ENCODE measurements at places on chromosomes 3 and 15. TPM values are rescaled to one million over a fixed set of nuclear protein-coding genes. Genes with fewer than 3 reads are reported as not detected.

DNA sequence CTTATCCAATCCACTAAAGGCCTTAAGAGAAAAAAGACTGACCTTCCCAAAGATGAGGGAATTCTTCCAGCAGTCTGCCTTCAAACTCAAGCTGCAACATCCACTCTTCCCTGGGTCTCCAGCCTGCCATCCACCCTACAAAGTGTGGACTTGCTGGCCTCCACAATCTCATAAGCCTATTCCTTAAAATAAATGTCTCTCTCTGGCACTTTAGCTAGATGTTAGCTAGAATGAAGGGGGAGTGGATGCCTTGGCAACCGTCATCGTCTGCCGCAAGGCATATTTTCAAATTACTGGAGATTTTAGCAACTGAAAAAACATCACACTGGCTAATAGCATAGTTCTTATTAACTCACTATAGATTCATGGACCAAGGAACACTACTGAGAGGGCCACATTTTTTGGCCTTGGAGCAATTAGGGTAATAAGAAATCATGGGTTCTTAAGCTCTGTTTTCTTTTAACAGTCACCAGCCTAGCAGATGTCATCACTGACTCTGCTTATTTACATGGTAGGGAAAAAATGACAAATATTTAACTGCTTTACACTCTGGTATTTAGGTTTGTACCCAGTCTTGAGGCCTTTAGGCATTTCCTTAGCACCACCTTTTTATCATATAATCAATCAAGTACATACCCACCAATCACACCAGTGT lies 245.3 kb downstream of the MYRIP start:
- no peaks in the 10 kb centered on the region for H3K36me3 ChIP-seq
- H3K4me3 ChIP-seq, result no peak overlapping the region
- H3K27ac ChIP-seq, result no peak overlapping the region
- H3K4me1 ChIP-seq, result no peaks in the 10 kb centered on the region
- H3K27me3 ChIP-seq, result no peaks in the 10 kb centered on the region
- DNase-seq, result no peak

DNA sequence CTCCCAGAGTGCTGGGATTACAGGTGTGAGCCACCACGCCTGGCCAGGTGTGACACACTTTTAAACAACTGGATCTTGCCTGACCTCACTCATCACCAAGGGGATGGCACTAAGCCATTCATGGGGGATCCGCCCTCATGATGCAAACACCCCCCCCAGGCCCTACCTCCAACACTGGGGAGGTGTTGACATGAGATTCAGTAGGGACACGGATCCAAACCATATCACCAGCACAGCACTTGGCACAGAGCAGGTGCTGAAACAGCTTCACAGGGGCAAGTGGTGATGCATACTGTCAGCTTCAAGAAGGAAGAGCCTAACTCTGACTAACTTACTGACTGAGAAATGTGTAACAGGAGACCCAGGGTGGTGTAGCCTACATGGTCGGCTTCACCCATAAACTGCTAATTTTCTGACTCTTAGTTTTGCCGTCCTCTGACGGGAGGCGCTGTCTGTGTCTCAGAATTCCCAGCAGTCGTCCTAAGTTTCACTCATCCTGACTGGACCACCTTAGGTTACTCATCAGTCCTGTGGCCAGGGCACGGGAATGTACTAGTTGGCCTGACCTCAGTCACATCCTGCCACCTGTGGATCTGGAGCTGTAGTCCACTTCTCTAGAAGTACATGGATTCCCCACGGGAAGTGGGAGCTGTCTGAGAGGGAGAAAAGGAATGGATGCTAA lies 81.9 kb upstream of the PLXNA1 start:
- H3K4me1 ChIP-seq, result peaks cover 16% of the 10 kb centered on the region
- no peak overlapping the region for H3K27ac ChIP-seq
- no peak for DNase-seq
- H3K36me3 ChIP-seq, result no peaks in the 10 kb centered on the region
- H3K4me3 ChIP-seq, result no peak overlapping the region

DNA sequence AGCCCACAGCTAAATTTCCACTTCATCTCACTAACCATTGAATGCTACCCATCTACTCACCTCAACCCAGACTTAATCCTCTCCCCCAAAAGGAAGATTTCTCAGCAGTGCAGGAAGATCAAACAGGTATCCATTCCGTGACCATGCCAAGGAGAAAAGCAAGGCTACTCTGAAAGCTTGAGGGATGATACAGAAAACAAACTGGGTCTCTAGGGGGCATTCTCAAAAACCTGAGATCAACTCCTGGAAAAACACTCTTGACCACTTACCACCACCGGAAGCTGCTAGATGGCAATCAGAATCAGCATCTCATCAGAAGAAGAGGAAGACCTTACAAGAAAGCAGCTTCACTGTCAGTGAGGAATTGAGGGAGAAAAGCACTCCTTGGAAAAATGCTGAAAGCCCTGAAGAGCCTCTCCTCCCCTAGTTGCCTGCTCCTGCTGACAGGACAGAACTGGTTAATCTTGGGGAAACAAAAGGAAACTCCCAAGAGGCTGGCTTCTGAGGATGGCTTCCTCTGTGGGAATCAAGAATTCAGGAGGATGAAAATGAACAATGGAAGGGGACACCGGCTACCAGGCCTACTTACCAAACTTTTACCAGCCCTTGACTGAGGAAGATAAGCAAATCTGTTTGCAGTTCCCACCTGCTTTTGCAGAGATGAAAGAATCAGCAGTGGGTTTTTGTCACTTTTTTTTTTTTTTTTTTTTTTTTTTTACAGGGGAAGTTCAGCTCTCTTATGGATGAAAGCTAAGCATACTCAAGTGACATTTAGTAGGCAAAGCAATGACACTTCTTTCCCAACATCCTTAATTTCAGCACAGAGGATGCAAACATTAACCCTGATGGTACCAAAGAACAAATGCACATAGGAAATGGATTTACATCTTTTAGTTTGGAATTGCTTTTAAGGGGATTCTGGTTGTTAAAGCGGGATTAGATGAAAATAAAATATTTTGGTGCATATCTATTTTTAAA lies at the start of gene ATP8B4:
Gene ATP8B4 (minus strand): TSS at position 171 of the 978 bp plus-strand sequence. CDS start 12,267 bp downstream, outside the sequence.
- H3K4me3 ChIP-seq, result no peak within 1 kb of the TSS
- no peak for DNase-seq
- no peaks in the 10 kb centered on the region for H3K36me3 ChIP-seq
- no peaks in the 10 kb centered on the region for H3K27me3 ChIP-seq

The GREM1 gene
- total RNA-seq, result 3.6 TPM

The NBEAL2 gene
- 350 TPM for total RNA-seq

The LRRC49 gene
- 12.6 TPM for total RNA-seq

The FES gene
- total RNA-seq, result 12.2 TPM

Data from suprapubic skin (tissue), 4 donors.